Stimulated activated CD4-positive, alpha-beta T cell treated with anti-CD3 and anti-CD28 coated beads, Interleukin-12 subunit alpha, Interleukin-12 subunit beta, amount 100 ng/mL, for 24 hours (primary cell): ENCODE measurements at places on chromosomes 2 and 18.

DNA sequence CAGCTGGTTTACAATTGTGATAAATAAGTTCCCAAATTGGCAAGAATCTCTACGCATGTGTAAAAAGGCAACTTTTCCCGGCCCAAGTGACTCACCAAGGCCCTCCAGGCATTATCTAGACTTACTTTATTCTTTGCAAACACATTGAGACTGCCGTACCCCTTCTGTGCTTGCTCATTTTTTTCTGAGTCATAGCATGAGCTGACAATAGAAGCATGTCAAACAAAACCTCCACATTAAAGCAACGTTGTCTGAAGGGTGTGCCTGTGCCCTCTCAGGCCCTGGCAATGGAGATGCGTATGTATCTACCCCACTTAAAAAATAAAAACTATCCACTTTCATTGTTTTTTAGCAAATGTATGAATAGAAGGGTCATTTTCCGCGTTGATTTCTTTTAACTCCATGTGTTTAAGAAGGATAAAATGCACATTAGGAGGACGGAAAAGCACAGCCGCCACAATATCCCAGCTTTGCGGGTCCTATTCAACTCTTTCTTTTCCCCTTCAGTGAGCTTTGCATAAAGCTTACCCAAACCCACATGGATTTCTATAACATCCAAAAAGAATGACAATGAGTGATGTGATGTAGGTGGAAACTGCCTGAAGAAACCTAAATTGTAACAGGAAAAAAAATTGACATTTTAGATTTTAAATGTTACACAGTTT is 298.2 kb downstream of the CDCA7 start:
- no peak for DNase-seq

DNA sequence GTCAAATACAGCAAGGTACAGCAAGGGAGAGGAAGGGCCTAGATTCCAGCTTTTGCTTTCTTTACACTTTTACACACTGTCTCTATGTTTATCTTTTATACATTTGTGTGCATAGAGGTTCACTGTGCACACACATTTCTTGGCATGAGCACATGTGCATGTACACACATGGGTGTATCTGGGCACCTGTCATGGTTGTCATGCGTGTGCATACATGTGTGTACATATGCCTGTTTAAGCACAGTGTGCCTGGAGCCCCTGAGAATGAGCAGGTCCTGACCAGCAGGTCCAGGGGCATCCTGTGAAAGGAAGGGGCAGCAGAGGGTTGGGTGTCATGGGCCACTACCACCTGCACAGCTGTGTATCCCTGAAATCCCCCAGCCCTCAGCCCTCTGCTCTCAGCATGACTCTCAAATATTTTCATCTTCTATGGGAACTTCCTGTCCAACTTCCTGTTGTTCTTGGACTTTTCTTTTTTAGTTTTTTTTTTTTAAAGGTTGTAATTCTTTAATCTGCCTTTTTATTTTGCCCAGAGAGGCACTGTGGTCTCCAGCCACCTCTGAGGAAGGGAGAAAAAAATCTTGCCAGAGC is 97.0 kb upstream of the EPAS1 start:
- no peak for DNase-seq

DNA sequence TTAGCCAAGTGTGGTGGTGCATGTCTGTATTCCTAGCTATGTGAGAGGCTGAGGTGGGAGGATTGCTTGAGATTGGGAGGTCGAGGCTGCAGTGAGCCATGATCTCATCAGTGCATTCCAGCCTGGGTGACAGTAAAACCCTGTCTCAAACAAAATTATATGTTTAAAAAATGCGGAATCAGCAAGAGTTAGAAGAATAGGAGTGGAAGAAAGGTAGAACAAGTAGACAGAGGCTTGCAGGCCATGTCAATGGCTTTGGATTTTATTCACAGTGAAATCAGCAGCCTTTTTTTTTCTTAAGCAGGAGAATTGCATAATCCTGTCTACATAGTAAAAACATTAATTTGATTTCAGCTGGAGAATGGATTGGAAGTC is 7.8 kb upstream of the MTLN start:
- no peak for DNase-seq

DNA sequence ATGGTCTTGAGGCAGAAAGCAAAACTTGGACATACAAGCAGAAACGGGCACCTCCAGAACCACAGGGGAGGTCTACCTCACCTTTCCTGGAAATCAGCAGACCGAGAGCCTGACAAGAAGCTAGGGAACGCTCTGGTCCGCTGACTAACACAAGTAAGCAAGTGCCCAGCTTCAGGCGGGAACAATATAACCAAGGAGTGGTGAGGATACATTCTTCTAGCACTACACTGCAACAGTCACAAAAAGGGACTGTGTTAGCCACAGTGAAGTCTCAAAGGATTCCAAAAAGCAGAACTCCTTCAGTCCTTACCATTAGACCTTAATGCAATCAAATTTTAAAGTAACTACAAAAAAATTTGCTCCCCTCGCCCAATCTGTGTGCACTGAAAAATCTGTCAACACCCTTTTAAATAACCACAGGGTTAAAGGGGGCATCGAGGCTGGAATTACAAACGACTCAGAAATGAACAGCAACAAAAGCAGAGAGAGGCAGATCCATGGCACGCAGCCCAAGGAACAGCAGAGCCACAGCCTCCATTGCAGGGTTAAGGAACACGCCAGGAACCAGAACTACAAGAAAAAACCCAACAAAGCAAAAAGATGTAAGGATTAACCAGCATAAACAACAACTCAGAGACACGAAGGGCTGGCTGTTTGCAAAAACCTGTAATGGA is 7.1 kb downstream of the THAP4 start:
- no peak for DNase-seq

- no peak for DNase-seq
Measured at GRCh38 chr2:151823651-151824050, 4.6 kb downstream of the ARL5A start.

DNA sequence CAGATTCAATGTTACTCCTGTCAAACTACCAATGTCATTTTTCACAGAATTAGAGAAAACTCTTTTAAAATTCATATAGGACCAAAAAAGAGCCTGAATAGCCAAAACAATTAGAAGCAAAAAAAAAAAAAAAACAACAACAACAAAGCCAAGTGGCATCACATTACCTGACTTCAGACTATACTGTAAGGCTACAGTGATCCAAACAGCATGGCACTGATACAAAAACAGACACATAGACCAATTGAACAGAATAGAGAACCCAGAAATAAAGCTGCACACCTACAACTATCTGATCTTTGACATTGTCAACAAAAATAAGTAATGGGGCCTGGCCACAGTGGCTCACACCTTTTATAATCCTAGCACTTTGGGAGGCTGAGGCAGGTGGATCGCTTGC is 53.2 kb downstream of the TAF4B start:
- DNase-seq, result no peak

GRCh38 chr2:157320409-157320808 is 5.2 kb downstream of the ERMN start:
- DNase-seq, result no peak

- DNase-seq, result no peak
Measured at GRCh38 chr2:179646862-179647587, 214.4 kb downstream of the ZNF385B start.

DNA sequence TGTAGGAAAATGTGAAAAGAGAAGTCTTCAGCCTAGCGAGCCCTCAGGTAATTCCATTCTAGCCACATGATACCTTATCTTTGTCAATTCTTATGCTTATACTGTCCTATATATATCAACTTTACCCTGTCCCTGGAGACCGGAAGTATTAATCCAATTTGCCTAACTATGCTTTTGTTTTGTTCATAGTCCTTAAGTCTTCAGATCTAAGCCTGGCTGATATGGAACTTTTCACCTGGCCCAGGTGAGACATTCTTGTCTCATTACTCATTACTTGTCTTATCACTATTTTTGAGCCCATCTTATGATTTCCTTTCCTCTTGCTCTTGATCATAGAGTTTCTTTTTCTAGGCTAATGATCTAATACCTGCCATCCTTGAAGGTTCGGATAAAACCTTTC is 194.1 kb upstream of the FANCL start:
- DNase-seq, result no peak

DNA sequence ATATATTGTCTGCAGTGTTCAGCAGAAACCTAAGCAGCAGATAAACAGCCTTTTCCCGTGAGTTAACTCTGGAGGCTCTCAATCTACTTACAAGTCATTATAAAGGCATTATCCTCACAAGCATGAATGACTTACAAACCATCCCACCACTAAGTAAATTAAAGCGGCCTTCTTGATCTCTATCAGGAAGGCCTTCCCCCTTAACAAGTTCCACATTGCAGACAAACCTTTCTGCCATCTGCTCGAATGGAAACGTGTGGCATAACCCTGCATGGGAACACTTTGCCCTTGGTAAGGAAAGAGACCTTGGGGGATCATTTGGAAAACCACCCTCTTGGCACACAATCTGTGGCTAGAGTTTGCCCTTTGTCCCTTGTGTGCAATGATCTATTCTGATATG is 199.5 kb downstream of the OSR1 start:
- DNase-seq, result no peak

- no peak for DNase-seq
Measured at GRCh38 chr18:44889111-44889510, 208.4 kb downstream of the SETBP1 start.

- DNase-seq, result no peak
Measured at GRCh38 chr2:68189991-68190784, 32.5 kb downstream of the PNO1 start.

DNA sequence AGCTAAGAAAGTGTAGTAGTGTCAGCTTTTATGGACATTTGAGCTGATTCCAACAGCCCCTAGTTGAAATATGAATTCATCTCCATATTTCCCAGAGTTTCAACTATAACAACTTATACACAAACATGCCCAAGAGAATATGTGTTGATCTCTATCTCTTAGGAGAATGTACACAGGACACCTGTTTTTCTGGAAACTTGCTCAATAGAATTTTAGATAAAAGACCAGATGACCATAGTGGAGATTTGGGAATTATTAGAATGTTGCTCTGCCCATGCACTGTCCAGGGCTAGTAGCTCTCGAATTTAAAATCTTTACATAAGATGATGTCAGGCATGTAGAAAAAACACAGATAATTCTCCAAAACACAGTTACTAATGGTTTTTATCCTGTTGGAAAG is 162.3 kb upstream of the VRK2 start:
- no peak for DNase-seq

- DNase-seq, result no peak
Measured at GRCh38 chr2:73993376-73993775, 8.7 kb downstream of the TET3 start.

GRCh38 chr2:71166812-71167211 is 36.4 kb downstream of the MPHOSPH10 start:
- no peak for DNase-seq

GRCh38 chr18:34760444-34760843 is 50.3 kb downstream of the DTNA start:
- DNase-seq, result no peak

DNA sequence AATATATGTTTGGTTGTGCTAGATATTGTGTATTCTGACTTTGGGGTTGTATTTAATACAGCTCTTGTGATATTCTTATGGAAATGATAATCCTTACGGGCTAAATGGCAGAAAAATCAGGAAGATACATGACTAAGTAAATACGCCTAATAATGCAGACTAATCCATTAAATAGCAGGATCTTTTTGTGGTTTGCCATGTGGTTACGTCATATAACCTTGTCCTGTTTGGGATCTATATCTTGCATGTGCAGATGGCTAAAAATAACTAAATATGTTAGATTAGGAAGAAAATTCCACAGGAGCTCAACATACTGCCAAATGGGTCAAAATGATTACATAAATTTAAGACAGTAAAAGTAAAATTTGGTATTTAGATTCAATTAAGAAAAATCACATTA is 83.0 kb downstream of the NEB start:
- DNase-seq, result no peak

GRCh38 chr2:144554492-144555210 is 34.7 kb upstream of the ZEB2 start:
- DNase-seq, result no peak

DNA sequence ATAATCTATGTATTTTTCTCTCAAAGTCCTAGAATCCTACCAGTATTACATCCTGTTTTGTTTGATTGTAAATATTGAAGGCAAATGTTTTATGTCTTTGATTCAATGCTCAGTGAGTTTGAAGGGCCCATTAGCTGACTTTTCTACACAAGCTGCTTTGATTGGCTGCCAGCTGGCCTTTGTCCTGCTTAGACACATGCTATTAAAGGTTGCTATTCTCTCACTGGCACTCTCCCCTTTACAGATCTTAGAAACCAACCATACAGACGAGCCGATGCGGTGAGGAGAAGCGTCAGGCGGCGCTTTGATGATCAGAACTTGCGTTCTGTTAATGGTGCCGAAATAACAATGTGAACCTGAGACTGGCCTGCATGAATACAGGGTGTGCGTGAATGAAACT is 69.7 kb downstream of the PRPF40A start:
- no peak for DNase-seq

- DNase-seq, result no peak
Measured at GRCh38 chr2:226536410-226536809, 263.2 kb downstream of the IRS1 start.

DNA sequence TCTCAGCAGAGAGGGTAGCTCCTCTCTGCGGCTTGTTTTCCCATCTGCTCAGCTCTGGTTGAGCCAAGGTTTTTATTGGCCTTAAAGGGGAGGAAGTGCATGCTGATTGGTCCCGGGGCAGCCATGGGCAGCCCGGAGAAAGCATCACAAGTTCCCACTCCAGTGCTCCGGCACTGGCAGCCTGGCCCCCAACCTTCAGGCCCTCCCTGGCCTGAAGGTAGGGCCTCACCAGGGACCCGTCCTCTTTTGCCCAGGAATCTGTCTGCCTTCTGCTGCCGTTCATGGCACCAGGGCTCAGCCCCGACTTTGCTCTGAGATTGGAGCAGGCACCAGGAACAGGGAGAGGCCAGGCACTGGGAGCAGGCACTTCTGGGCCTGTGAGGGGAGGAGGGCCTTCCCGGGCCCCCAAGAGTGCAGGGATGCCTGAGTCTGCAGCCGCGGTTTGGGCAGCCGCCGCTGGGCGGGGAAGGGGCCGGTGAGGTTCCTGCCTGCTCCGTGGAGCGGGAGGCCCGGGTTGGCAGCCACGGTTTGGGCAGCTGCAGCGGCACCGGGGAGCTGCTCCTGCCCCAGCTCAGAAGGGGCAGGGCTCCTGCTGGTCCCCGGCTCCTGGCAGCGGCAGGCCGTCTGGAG is 17.5 kb upstream of the ILKAP start:
- no peak for DNase-seq

- DNase-seq, result no peak
Measured at GRCh38 chr18:23812546-23813440, 123.5 kb downstream of the LAMA3 start.

GRCh38 chr18:68275616-68276015 is 439.3 kb downstream of the TMX3 start:
- no peak for DNase-seq

DNA sequence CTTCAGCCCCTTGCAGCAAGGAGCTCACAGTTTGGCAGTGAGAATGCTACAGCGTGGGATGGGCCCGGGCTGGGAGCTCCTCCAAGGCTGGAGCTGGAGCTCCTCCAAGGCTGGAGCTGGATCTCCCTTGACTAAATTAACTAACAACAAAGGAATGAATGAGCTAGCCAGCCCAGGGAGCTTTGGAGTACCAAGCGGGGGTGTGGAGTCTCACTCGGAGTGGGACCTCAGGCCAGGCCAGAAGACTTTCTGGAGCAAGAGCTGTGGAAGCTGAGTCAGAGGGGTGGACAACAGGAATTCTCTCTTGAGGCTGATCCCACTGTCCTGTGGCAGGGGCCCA is 244.7 kb upstream of the HS6ST1 start:
- no peak for DNase-seq
